ENCODE measurements at places on chromosomes 3 and 15.

DNA sequence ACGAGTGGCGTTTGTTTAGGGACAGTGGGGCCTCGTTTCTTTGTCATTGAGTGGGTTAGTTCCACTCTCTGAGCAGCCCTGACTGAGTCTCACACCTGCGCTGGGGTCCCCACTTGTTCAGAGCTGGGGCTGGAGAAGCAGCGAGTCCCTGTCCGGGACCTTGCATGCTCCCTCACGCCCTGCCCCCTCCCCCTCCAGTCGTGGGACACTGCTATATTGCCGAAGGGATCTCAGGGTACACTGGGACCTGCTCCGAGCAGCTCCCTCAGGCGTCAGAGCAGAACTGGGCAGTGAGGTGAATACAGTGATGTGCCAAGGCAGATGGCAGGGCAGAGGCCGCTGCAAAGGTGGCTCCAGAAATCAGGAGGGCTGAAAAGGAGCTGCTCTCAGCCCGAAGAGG lies 59.9 kb upstream of the KLF13 start:
- DNase-seq = no peak

DNA sequence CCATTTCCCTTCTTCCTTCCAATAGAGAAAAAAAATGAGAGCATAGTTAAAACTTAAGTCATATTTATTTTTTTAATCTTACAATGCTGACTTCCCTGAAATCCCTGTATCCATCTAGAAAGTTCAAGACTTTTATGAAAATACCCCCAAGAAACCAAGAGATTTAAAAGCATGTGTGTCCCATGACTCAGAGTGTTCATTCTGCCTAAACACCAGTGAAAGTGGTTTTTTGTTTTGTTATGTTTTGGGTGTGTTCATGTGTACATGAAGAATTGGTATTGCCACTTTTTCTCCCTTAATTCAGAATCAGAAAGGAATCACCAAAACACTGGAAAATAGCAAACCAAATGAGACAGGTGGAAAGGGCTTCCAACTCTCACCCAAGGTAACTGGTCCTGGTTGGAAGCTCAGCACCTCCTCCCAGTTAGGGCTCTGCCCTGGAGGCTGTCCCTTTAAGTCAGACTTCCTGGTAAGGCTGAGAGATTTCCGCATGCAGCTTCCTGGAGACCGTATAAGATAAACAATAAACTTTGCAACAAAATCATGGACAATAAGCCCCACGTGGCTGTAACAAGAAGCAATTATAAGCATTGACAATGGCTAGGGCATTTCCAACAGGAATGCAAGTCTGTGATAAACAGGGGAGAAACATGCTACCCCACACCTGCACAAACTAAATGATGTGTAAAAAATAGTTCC lies 121.9 kb upstream of the ARHGEF3 start:
- DNase-seq = no peak

DNA sequence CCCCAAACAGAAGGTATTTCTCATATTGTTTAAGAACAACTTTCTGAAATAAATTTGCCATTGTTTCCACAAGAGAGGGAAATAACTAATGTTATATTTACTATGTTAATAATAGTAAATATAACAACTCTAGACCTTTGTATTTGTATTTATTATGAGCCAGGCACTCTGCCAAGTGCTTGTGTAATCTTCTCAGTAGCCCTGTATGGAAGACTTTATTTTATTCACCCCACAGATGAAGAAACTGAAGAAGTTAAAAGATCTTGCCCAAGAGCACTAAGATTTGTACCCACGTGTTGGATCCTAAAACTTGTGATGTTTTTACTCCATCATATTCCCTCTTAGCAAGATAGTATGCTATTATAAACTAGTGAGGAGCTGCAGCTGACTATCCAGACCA lies 12.0 kb upstream of the GNB4 start:
- no peak for DNase-seq

- DNase-seq = no peak
Measured at GRCh38 chr3:30811151-30811795, 83.2 kb downstream of the GADL1 start.

Measured in stimulated activated CD8-positive, alpha-beta memory T cell treated with anti-CD3 and anti-CD28 coated beads, Interleukin-2, amount 100 ng/mL, for 1 hour (primary cell).